ENCODE measurements at places on chromosomes 3 and 15. TPM values are rescaled to one million over a fixed set of nuclear protein-coding genes. Genes with fewer than 3 reads are reported as not detected.

GOLGA8R gene
- total RNA-seq = 13.3 TPM

- DNase-seq = no peak
Observed at GRCh38 chr15:94547711-94548110, 316.4 kb downstream of the MCTP2 start.

- DNase-seq = no peak
Observed at GRCh38 chr3:15052335-15053242, 12.5 kb downstream of the MRPS25 start.

PDCD7 gene
- 48.6 TPM for total RNA-seq

LEKR1 gene
- total RNA-seq = 1.2 TPM

GRCh38 chr3:56257826-56258225 is 210.4 kb downstream of the ERC2 start:
- no peak for DNase-seq

PLXNA1 gene
- 67.9 TPM for total RNA-seq

DNA sequence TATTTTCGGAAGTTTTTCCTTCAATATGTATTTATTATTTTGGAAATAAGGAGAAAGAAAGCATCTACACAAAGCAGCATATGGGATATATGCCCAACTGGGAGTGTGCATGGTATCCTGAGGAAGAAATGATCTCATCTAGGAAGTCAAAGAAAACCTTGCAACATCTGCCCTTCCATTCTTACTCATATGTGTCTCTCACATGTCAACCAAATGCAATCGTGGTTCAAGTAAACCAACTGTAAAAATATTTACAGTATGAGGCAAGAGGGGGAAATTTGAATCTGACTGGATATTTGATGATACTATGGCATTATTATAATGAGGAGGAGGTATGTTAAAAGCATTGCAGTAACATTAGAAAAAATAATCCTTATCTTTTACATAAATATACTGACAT is 3.2 kb upstream of the SCG3 start:
- DNase-seq = no peak

DNA sequence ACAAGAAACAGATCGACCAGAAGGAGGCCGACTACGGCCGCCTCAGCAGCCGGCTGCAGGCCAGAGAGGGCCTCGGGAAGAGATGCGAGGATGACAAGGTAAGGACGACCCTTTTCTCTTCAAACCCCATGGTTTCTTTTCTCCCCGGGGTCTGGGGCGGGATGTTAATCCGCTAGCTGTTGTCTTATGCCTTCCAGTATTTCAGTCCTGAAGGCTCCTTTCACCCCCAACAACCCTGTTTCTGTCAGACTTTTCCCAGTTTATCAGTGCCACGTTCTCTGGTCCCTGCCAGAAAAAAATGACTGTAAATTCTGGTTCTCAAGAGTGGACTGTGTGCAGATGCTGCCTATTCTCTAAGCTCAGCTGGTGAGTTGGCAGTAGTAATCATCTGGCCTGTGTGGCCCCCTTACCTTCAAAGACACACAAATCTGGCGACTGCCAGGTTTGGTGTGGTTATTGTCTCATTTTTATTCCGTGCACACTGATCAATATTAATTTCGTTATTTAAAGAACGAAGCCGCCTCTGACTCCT is 806 bp downstream of the GOLM2 start:
- DNase-seq = no peak

DNA sequence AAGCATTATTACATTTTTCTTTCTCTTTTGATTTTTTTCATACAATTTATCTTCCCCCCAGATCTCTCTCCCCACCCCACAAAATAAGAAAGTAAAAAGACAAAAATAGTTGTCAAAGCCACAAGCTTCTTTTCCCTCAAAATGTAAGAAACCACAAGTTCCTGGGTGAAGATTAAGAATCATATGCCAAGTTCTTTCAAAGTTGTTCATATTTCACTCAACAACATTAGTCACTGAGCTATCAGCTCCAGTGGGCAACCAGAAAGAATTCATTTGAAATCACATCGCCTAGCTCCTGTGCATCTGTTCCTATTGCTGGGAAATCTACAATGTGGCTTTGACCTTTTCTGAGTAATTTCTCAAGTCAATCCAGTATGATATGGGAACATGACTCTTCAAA is 681.6 kb upstream of the ARPP21 start:
- no peak for DNase-seq

- DNase-seq = no peak
Observed at GRCh38 chr3:23481011-23481615, 278.0 kb downstream of the UBE2E2 start.

DNA sequence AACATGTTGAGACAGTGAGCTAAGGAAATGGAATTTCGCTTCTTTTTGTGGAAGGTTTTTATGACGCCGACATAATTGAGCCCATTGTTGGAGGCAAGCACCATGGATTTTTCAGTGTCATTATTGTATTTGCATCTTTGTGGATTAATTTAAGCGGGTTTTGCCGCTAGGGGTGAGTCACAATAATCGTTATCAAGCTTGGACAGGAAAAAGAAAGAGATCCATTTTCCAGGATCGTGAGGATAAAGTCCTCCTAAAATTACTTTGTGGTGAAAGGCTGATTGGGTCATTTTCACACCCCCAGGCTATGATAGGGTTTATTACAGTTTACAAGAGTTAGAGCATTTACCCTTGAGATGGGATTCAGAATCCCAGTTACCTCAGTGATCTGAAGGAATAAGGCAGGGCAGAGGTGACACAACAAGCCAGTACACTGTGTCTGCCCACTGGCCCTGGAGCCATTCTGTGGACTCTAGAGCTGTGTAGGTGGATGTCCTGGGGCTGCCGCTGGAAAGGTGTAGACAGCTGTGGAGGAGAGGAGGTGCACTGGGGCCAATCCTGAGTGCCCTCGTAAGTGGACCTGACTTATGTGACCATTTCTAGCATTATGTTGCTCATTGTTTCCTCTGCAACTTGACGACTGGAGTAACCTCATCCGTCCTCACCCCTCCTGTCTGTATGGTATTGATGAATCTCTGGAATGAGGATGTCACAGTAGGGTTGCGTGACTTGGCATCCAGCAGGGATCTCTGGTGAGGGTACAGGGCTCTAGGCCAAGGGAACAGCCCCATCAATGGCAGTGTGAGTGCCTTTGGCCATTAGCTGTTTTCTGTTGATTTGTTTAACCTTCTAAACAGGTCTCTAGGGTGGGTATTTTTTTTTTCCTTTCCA is 370.1 kb downstream of the LRTM1 start:
- DNase-seq = no peak

DNA sequence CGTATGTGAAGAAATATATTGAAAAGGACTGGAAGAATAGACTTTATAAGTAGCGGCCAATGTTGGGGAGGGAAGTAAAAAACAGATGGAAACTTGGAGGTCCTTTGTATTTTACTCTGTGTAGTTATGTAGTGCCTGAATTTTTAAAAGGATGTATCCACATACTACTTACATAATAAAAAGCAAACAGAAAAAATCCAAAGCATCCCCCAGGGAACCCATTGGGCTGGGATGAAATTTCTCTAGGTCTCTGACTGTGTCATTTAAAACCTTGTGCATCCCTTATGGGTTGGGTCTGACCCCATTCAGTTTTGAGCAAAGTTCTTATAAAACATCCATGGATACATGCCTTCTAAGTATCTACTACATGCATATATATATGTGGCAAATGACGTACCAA is 141.1 kb downstream of the NR1D2 start:
- DNase-seq = no peak

DNA sequence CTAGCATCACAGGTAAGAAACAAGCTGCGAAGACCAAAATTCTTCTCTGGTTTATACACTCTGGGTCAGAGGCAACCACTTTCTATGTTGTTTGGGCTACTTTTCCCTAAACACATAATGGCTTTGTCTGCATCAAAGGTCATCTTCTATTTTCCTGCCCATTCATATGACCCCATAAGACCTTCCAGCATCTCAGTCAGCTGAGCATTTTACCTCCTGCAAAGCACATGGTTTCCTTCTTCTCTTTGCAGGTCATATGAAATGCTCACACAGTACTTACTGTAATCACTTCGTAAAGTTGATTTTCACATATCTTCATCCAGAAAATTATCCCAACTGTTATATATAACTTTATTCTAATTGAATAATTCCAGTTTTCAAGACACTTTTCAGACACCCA is 34.8 kb downstream of the LIPC start:
- no peak for DNase-seq

Measured in dorsolateral prefrontal cortex (tissue), 122 donors.